ENCODE measurements at places on chromosomes 11 and 22.

- DNase-seq: no peak
Observed at GRCh38 chr11:61695917-61696316, 15.7 kb downstream of the DAGLA start.

- no peak for DNase-seq
Observed at GRCh38 chr11:100774132-100774531, 87.0 kb downstream of the ARHGAP42 start.

DNA sequence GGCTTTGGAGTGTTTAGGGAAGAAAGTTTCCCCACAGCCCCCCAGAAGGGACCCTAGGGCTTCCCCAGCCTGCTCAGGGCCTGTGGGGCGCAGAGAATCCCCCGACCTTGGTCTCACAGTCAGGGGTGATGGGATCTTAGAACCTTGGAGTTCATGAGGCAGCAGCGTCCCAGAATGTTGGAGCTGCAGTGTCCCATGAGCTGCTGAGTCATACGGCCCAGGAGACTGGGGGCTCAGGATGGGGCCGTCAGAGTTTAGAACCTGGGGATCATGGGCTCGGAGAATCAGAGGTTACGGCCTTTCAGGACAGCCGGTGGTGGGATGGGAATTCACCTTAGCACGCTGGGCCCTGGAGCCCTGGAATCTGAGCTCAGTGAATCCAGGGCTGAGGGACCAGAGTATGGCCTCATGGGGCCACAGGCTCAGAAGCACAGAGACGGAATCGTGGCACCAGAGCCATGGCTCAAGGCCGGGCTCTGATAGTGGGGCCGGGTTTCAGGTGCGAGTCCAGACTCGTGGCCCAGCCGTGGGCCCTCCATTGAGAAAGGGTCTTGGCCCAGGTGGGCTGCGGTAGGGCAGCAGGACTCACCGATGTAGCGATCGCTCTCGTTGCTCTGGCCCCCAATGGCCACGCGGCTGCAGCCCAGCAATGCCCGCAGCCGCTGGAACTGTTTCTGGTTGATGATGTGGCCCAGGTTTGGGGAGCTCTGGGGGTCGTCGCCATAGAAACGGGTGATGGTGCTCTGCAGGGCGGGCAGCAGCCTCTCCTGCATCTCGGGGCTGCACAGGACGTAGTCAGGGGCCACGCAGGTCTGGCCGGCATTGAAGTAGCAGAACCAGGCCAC, 9.5 kb downstream of the ALDH3B2 start:
- DNase-seq: no peak

DNA sequence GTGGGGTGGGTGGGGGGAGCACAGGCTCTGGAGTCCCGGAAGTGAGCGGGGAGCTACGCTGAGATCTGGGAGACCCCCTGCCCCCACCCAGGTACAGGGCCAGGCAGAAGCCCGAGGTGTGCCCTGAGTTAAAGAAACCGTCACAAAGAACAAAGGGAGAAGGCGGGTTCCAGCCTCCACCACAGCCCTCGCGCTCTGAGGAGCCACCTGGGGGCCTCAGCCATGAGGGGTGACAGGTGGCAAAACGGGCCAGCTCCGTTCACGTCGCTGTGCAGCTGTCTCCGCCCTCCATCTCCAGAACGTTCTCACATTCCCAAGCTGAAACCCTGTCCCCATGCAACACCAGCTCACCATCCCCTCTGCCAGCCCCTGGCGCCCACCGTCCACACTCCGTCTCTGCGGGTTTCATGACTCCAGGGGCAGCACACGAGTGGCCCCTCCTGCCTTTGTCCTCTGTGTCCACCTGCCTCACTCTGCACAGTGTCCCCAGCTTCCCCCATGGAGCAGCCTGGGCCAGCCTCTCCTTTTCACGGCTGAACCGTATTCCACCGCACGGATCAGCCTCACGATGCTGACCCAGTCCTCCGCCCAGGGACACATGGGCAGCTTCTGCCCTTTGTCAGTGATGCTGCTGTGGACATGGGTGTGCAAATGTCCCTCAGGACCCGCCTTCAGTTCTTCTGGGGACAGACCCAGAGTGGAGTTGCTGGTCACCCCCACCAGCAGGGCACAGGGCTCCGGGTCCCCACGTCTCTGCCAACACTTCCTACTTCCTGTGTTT, 1.7 kb upstream of the MUC5B start:
- DNase-seq: no peak

- DNase-seq: no peak
Observed at GRCh38 chr11:117199053-117199915, at the start of gene TAGLN. TSS of gene TAGLN (plus strand) at chr11:117199370. CDS start at chr11:117203014, 3,644 bp downstream.

DNA sequence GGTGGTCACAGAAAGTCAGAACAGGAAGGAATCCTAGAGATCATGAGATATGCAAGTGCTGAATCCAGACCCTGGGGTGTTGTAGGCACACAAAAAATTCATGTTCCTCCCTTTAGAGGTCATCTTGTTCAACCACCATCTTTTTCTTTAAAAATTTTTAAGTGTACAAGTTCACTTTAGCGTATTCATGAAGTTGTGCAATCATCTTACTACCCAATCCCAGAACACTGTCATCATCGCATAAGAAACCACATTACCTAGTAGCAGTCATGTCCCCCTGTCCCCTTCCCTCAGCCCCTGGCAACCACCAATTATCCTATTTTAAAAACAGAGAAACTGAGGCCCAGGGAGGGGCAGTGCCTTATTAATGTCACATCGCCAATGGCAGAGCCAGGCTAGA, 20.3 kb upstream of the WNT11 start:
- no peak for DNase-seq

GRCh38 chr11:111101881-111102280, 143.6 kb upstream of the POU2AF2 start:
- DNase-seq: no peak

GRCh38 chr11:10181811-10182210, 112.2 kb downstream of the SBF2 start:
- peak; percentile 5 for DNase-seq

- no peak for DNase-seq
Observed at GRCh38 chr22:46033256-46034200, 56.6 kb upstream of the WNT7B start.

DNA sequence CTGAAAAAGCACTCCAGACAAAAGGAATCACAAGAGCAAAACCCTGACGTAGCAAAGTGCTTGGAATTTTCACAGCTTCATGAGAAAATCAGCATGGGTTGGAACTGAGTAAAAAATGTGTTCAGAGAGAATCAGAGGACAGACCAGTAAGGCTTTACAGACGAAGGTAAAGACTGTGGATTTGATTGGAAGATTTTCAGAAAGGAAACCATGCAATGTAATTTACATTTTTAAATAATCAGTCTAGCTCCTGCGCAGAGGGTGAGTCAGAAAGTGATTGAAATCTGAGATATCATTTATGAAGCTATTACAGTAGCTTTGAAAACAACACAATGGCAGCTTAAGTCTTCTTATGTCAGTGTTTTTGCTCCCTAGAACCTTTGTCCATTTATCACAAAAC, 1122.3 kb downstream of the LRRC4C start:
- DNase-seq: peak; percentile 89

GRCh38 chr11:117300283-117300663, 9.1 kb downstream of the BACE1-AS start:
- DNase-seq: no peak

DNA sequence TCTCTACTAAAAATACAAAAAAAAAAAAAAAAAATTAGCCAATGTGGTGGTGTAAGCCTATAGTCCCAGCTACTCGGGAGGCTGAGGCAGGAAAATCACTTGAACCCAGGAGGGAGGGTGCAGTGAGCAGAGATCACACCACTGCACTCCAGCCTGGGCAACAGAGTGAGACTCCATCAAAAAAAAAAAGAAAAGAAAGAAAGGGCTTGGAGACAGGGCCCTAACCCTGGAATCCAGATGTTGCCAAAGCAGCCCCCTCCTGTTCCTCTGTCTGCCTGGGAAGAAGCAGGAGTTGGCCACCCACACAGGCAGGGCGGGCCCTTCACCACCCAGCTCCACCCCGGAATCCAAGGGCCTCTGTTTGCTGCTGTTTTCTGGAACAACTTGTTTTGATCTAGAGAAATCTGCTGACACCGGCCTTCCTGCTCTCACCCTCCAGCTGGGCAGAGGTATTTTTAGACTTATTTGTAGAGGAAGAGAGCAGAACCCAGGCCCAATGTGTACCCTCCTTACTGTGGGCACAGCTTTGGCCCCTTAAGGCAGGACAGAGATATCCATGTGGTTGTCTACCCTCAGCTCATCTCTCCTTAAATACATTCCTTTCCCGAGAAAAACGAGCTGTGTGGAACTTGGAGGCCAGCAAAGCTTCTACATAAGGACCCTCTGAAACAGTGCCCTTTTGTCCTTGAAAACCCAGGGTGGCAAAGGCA, 2.7 kb upstream of the NEAT1 start:
- DNase-seq: peak; percentile 90
